Lung (tissue), 17 donors: ENCODE measurements at places on chromosomes 12 and 14.

- DNase-seq = no peak
These were observed 243 bp upstream of the TOMM20L start for GRCh38 chr14:58395562-58395811.

- DNase-seq = no peak
These were observed 602 bp downstream of the APEX1 start for GRCh38 chr14:20455355-20456300.

- no peak for DNase-seq
These were observed 216.8 kb upstream of the GARIN2 start for GRCh38 chr14:66972469-66972868.

DNA sequence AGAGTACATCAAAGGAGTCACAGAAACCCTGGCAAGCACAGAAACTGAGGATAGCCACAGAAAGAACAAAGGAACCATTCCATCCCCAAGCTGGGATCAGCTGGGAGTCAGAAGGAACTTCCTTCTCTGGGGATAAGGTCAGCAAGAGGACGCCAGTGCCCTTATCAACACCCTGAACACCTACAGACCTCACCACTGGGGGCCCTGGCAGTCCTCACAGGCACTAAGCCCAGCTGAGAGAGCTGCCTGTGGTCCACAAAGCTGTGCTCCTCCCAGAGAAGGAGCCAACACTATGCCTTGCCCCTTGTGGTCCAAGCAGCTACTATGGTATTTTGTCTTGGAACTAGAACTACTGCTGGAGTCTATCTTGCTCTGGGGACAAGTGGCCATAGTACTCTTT is 171.1 kb upstream of the CCDC196 start:
- DNase-seq = no peak

DNA sequence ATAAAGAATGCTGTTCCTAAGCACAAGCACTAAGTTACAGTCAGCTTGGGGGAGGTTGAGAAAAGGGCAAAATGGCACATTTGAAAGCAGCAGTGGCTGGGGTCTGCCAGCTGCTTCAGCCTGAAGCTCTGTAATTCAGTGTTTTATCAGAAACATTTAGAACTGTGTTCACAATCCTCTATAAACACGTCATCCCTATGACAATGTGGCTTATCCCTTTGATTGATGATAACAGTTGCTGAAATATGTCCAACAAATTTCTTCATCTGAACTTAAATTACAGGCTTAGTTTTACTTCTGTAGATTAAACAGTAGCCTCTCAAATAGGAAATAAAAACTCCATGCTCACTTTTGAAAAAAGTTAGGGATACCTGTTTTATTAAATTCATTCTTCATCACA is 108.8 kb downstream of the VEZT start:
- peak; percentile 42 for DNase-seq

DNA sequence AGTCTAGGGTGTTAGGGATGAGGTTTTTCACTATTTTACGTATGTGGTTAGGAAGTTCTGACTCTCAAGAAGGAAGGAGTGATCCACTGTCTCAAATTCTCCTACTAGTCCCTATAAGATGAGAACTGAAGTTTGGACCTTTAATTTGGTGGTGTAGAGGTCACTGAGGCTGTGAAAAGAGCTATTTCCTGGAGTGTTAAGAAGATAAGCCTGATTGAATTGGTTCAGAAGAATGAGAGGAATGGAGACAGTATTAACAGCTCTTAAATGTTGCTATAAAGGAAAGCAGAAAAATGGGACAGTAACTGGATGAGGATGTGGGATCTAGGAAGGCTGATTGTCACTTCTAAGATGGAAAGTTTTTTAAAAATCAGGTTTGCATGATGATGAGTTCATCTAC is 57.6 kb downstream of the CNTN1 start:
- DNase-seq = no peak

- no peak for DNase-seq
These were observed 43.7 kb upstream of the GPHB5 start for GRCh38 chr14:63362389-63362819.

DNA sequence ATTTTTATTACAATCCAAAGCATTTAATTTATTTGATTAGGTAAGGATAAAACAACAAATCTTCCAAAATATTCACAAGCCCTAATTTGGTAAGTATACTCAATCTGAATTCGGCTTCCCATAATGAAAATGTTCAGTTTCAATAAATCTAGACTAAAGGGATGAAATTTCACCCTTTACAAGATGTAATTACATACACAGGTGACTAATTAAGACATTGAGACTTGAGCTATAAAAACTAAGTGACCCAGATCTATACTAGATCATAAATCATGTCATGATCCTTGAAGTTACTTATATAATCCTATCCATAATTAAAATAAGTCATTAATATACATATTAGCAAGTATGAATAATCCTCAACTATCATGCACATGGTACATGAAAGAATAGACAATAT is 36.6 kb downstream of the LRP6 start:
- DNase-seq = no peak

- no peak for DNase-seq
These were observed 1.5 kb downstream of the PACS2 start for GRCh38 chr14:105315941-105316576.

- DNase-seq = no peak
These were observed 329.2 kb upstream of the KITLG start for GRCh38 chr12:88909510-88909909.

DNA sequence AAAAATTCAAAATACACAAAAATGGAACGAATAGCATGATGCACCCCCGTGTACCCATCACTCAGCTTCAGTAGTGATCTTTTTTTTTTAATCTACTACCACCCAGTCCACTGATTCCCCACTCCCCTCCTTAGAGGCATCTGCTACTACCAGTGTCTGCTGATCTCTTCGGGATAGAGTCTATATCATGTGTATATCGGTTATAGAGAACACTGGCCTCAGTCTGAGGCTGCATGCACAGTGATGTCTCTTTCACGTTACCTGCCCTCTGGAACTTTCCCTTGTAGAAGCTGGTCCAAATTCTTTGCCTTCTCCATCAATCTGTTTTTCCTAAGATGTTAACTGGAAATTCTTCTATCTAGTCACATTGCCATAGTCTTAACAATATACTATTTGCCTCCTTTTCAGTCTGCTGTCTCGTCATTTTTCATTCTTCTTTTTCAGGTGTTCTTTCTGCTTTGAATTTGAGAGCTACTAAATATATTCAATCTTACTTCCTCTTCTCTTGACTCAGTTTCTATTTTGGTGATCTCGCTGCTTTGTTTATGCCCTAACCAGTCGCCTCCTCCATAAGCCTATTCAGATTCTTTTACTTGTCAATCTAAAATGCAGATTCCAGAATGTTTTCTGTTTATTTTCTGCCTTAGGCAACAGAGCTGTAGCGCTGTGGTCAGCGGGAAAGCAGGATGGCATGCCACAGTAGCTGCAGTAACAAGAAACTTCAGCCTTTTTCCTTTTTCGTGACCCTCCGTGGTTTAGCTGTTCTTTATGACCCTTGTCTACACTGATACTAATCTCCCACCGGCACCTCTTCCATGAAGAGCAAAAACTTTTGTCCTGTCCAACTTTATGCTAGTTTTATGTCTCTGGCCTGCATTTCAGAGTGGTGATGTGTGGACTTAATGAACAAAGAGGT is 67.0 kb downstream of the FBXW8 start:
- DNase-seq = no peak

DNA sequence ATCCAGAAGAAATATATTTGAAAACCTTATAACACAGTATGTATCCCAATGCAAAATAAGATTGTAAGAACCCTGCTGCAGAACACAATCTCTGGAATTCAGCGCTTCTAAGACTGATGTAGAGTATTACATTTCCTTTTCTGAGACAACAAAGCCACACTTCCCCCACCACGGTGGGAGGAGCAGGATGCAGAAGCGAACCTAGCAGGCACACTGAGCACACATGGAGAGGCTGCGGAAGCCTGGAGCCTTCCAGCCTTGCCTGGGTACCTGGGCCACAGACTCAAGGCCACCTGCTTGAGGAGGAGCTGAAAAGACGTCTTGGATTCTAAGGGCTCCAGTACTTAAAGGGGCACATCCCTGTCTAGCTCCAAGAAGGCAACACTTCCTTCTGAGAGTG is 46.4 kb downstream of the TCHP start:
- no peak for DNase-seq

GRCh38 chr12:5333096-5333495 is 98.8 kb upstream of the NTF3 start:
- no peak for DNase-seq

- no peak for DNase-seq
These were observed 162.8 kb upstream of the TBX3 start for GRCh38 chr12:114846771-114847170.

DNA sequence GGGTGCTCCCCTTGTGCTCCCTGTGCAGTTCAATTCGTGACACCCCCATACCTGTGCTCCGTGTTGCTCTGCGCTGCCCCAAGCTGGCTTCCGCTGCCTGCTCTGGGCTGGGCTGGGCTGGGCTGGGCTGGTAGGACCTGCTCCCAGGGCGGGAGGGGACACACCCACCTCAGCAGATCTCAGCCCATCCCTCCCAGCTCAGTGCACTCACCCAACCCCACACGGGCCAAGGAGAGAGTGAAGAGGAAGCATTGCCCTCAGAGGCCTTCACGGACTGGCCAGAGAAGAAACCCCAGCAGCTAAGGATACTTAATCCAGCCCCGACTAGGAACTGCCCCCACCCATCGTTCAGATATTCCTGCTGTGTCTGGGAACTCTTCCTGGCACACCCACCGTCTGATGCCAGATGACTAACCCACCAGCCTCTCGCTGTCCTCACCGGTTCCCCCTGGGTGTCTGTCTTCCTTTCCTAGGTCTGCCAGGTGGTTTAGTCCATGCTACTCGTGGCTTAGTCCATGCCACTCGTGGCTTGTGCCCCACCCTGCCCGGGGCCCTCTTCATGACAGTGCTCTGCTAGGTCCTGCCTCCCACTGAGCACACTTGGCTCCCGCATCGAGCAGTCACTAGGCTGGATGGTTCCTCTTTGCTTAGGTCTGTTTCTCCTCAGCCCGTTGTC is at the start of gene LPAR5:
Gene LPAR5 (minus strand): TSS at position 104 of the 676 bp plus-strand sequence. CDS start 14,711 bp downstream, outside the sequence.
- DNase-seq = no peak

DNA sequence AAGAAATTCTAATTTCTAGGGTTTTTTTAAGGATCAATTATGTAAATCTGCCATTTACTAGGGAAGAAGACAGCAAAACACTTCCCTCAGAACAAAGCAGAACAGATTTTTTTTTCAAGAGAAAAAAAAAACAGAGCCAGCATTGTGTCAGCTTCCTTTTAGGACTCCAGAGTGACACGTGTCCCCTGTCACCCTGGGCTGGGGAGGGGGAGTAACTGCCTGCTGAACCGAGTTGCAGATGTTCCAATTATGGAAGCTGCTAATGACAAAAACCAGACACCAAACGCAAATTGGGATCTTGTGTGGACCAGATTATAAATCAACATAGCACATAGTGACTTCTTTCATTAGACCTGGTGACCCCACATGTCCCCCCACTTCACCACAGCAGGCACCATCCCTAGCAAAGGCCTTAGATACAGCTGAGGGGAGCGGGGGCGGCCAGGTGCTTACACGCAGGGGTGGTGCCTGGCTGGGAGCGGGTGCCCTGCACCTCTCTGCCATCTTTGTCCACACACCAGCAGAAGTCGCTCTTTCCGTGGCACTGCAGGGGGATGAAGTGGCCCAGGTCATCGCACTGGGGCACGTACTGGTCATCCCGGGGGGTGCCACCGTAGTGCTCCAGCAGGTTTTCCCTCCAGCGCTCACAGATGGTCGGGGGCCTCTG is 25.4 kb downstream of the RTRAF start:
- DNase-seq = no peak

DNA sequence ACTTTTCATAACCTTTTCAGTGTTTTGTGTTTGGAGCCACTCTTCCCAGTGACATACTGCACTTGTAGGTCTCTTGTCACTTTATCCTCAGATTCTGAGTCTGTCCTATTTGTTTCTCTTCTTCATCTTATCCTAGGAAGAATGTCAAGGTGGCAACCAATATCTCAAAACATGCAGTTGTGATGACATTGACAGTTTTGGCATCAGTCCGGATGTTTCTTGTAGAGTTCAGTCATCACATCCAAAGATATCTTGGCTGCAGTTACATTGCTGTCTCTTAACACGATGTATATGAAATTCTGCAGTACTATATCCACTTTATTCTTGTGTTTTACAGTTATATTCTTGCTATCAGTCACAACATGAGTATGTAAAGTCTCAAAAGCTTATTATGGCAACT is 6.4 kb downstream of the ADIPOR2 start:
- DNase-seq = no peak

DNA sequence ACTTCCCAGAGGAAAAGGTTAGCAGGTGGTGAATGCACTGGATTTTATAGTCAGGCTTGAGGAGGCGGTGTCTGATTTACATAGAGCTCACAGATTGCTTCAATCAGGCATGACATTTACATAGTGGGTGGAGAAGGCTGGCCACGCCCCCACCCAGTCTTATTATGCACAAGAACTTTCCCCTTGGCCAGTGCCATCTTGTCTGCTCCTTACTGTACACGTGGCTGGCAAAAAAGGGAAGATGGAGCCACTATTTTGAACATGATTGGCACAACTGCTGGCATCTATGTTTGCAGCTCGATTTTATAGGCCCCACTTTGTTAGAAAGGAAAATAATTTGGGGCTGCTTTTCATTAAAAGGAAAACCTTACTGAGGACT is 10.9 kb upstream of the LGMN start:
- DNase-seq = no peak

DNA sequence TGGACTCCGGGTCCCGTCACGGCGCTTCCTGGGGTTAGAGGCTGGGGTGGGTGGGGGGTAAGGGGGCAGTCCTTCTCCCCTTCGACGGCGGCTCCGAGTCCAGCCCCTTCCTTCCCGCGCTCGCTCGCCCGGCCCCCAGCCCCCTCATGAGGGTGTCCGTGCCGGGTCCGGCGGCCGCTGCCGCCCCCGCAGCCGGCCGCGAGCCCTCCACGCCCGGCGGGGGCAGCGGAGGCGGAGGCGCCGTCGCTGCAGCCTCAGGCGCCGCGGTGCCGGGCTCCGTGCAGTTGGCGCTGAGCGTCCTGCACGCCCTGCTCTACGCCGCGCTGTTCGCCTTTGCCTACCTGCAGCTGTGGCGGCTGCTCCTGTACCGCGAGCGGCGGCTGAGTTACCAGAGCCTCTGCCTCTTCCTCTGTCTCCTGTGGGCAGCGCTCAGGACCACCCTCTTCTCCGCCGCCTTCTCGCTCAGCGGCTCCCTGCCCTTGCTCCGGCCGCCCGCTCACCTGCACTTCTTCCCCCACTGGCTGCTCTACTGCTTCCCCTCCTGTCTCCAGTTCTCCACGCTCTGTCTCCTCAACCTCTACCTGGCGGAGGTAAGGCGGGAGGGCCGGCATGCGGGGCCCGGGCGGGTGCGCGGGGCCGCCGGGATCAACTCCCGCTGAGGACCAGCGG is 500 bp downstream of the GPR137C start:
- peak; percentile 43 for DNase-seq

GRCh38 chr12:76518699-76519098 is 40.9 kb downstream of the OSBPL8 start:
- DNase-seq = no peak

- peak; percentile 42 for DNase-seq
These were observed at the start of gene PLEK2 for GRCh38 chr14:67411820-67412421. Gene PLEK2, minus strand, starts transcription at chr14:67412165. Its CDS starts 106 bp downstream, at chr14:67412059.

DNA sequence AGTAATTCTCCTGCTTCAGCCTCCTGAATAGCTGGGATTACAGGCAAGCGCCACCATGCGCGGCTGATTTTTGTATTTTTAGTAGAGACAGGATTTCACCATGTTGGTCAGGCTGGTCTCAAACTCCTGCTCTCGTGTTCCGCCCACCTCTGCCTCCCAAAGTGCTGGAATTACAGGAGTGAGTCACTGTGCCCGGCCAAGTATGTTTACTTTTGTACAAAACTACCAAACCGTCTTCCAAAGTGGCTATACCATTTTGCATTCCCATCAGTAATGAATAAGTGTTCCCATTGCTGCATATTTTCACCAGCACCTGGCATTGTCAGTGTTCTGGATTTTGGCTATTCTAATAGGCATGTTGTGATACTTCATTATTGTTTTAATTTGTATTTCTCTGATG is 8.4 kb upstream of the KRT6A start:
- no peak for DNase-seq

- no peak for DNase-seq
These were observed 86.8 kb downstream of the ITPR2 start for GRCh38 chr12:26746121-26746714.
